ENCODE measurements at places on chromosomes 3 and 15.

DNA sequence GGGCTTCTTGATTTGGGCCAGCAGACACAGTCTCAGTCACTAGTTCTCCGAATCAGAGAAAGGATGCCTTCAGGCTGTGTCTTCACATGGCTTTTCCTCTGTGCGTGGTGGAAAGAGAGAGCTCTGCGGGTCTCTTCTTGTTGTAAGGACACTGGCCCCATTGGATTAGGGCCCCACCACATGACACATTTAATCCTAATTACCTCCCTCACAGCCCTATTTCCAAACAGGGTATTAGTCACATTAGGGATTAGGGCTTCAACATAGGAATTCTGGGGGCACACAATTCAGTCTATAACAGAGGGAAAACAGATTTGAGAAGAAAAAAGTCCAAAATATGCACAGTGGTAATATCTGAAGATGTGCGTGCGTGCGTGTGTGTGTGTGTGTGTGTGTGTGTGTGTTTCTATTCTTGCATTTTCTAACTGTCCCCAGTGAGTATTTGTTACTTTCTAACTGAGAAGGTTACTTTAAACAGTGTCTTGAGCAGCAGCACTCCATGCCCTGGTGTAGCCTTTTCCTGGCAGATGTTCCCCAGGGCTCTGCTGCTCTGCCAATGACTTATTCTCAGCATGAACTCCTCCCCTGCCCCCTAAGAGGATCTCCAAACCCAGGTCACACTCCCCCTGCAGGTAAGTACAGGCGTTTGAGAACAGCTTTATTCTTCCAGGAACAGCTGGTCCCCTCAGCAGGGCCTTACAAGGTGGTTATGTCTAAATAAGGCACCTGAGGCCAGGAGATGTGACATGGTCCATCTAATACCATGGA is 72.9 kb downstream of the RPL39L start:
- peak; percentile 19 for DNase-seq

GRCh38 chr3:104436506-104436905 is 930.2 kb upstream of the ALCAM start:
- no peak for DNase-seq

- DNase-seq = no peak
Measured at GRCh38 chr3:131591394-131592014, 88.7 kb upstream of the MRPL3 start.

- DNase-seq = no peak
Measured at GRCh38 chr3:17740721-17741141, 1.7 kb downstream of the TBC1D5 start.

- DNase-seq = no peak
Measured at GRCh38 chr3:157463816-157464215, 27.2 kb downstream of the PTX3 start.

DNA sequence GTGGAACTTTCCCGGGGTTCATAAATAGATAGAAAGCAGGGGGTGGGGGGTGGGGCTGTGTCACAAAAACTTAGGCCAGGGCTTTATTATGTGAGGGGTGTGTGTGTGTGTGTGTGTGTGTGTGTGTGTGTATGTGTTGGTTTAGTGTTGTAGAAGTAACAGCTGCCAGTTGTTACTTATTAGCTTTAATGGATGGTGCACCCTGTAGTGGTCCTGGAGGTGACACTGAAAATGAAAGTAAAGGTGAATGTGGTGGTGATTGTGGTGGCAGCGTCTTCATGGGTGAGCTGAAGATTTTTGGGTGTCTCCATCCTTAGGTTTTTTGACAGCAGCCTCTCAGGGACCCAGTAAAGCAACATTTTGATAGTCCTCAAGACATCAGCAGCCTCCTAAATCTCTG is 449.9 kb downstream of the PDCD6IP start:
- no peak for DNase-seq

DNA sequence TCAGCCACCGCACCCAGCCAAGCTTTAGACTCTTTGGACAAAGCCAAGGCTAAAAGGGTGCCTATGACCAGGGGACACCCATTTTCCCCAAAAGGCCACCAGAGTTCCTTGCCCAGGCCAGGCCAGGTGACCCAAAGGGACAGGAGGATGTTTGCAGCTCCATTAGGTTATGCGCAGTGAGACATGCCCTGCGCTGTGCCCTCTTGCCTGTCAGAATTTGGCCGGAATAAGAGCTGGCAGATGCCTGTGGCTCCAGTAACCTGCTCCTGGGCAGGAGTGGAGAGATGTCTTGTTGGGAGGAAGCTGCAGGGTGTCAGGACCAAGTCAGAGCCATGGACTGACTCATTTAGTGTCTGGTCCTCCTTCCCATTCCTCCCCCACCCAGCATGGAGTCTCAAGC is 20.5 kb downstream of the DNASE1L3 start:
- no peak for DNase-seq

GRCh38 chr3:194235160-194235559 is 99.2 kb downstream of the HES1 start:
- no peak for DNase-seq

- no peak for DNase-seq
Measured at GRCh38 chr3:31724651-31725050, 191.9 kb downstream of the STT3B start.

DNA sequence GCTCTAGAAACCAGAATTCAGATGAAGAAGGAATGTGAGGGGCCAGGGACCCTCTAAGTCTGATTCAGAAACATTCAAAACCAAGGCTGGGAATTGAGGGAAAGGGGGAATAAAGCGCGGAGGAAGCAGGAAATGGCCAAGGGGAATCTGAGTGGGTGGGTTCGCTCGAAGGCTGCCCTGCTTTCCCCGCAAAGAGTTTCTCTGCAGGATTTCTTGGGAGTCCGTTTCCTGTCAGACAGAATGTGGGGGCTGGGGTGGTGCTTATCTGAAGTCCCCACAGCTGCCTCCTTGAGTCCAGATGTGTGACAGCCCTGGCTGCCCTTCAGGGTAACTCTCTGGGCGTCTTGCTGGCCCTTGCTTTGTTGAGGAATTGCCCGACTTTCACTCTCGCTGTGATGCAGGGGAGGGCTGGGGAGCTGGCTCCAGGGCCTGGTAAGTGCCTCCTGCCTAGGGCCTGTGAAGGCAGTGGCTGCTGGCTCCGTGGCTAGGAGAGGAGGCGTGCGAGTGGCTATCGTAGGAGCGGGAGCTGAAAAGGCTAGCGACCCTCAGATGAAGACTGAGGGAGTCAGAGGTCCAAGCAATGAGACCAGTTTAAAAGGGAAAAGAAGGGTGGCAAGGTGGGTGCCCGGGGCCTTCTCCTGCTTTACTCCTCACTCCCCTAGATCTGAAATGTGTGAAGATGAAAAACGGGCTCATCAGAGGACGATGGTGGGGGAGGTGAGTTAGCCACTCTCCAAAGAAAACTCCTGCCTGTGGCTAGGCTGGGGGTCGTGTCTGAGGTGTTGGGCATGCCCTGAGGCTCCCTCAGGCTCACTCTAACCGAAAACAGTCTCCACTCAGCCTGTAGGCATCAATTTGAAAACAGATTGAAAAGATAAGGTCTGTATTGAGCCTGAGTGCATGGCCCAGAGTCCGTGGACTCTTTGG is 143.9 kb upstream of the UMPS start:
- DNase-seq = no peak

DNA sequence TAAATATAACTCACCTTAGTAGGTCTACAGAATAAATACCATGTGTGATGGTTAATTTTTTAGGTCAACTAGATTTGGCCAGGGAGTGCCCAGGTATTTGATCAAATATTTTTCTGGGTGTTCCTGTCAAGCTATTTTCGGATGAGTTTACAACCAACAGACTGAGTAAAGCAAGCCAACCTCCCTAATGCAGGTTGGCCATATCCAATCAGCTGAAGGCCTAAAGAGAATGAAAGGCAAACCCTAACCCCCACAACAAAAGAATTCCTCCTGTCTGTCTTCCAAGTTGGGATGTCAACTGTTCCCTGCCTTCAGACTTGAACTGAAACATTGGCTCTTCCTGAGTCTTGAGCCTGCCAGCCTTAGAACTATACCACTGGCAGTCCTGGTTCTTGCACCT is 28.6 kb downstream of the TASOR start:
- DNase-seq = no peak

DNA sequence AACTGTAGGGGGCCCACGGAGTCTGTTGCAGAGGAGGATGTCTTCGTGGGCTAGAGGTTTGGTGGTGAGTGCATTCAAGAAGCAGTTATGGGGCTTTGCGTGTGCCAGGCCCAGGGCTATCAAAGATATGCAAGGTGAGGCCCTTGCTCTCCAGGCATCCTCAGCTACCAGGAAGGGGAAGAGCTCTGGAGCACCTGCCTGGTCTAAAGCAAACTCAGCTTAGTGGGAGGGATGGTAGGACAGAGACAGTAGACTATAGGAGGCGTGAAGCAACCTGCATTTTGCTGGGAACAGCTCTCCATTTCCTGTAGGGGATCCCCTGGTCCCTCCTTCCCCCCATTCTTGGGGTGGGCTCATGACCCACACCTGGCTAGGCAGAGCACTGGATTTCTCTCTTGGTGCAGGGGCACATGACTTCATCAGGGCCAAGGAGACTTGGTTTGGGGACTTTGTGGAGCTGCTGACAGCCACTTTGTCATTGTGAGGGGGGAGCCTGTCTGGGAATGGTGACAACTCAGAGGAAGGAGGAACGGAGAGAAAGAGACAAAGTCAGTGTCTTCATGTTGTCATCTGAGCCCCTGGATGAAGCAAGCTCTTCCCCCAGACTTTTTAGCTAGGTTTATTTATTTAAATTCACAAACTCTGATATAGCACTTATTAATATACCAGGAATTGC is 8.6 kb upstream of the EEFSEC start:
- DNase-seq = no peak

GRCh38 chr15:96087180-96087884 is 243.2 kb upstream of the NR2F2 start:
- no peak for DNase-seq

DNA sequence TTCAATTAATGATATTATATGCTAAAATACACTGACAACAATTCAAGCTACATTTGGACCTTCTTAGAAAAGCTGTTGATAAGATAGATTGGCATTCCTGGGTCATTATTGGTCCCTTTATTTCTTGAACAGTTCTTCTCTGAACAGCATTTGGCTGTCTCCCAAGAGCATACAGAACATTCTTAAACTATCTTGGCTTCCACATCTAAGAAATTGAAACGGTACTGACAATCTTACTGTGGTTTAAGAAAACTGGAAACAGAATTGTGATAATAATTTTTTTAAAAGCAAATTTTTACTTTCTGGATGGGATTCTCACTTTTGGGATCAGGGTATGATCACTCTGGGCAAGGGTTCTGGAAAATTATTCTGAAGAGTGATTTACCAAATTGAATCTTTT is 161.7 kb upstream of the ZNF385D start:
- no peak for DNase-seq

GRCh38 chr15:25435474-25436243 is 3.2 kb downstream of the UBE3A start:
- no peak for DNase-seq

GRCh38 chr15:36827824-36828223 is 248.4 kb downstream of the CDIN1 start:
- DNase-seq = no peak

DNA sequence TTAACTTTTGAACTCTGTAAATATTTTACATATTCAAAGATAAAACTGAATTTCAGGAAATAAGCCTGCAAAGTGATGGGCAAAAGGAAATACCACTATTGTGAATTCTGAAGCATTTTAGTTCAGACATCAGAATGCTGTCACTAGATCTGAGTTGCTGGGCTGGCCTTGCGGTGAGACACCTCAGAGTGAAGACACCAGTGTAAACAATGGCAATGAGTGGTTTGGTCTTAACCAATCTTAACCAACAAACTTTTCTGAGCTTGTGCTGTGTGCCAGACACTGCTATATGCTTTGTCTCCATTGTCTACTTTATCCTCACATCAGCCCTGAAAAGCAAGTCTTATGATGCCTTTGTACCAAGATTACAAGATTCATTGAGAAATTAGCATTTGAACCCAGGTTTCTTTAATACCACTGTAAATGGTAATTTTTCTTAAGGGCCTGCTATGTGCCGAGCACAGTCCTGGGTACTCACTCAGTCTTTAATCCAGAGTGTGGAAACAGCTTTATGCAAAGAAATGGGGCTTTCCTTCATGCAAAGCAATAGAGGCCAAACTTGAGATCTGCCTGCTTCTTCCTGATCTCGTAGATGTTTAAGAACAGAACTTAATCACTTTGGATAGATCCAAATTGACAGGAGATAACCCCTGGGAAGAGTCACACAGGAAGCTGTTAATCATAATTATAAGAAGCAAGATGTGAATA is 55.0 kb downstream of the TMEM39A start:
- DNase-seq = no peak

- DNase-seq = no peak
Measured at GRCh38 chr3:65854606-65855304, 184.0 kb downstream of the MAGI1 start.

- DNase-seq = no peak
Measured at GRCh38 chr3:58124387-58124786, 86.4 kb downstream of the DNASE1L3 start.

GRCh38 chr3:135897715-135898114 is 67.8 kb upstream of the PPP2R3A start:
- DNase-seq = no peak

DNA sequence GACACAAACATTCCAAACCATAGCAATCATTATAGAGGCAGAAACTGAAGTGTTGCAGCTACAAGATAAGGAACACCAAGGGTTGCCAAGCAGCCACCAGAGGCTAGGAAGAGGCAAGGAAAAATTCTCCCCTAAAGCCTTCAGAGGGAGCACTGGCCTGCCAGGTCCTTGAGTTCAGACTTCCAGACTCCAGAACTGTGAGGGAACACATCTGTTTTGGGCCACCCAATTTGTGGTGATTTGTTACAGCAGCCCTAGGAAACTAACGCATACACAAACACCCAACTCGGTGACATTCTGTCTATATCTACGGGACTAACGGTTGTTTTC is 54.6 kb downstream of the MB21D2 start:
- DNase-seq = no peak

DNA sequence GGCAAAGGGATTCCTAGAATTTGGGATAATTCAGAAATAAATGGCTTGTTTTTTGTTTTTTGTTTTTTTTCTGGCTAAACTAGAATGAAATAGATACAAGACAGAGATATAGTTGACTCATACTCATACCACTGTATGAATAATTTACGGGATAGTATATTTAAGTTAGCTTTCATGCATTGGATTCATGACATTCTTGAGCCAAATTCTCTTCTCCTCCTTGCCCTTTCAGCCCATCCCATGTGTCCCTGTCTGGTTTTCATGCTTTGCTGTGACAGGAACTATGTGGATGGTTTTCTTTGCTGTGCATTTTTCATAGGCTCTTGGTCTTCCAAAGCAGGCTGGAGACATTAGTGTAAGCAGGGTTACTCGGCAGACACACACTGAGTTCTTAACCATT is 66.6 kb upstream of the UMPS start:
- DNase-seq = no peak

DNA sequence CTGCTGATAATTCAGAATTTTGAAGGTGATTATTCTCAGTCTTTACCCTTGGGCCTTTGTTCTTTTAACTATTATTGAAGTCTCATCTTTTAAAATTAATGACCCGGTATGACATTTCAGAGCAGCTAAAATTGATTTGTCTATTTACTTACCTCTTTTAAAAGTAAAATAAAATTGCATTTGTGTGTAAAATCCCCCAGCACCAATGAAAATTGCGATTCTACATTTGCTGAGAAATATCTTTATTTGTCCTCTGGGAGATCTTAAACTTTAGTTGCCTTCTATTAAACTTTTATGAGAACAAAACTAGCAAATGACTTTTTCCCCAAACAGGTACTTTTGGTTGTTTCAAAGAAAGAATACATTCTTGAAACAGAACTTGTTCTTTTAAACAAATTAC is 7.5 kb upstream of the IL5RA start:
- DNase-seq = no peak

Measured in stimulated activated CD8-positive, alpha-beta memory T cell treated with anti-CD3 and anti-CD28 coated beads, Interleukin-2, amount 100 ng/mL, for 1 hour (primary cell).